ENCODE measurements at places on chromosomes 3 and 15. TPM values are rescaled to one million over a fixed set of nuclear protein-coding genes. Genes with fewer than 3 reads are reported as not detected.

Gene SLCO2A1
- 40.3 TPM for total RNA-seq

DNA sequence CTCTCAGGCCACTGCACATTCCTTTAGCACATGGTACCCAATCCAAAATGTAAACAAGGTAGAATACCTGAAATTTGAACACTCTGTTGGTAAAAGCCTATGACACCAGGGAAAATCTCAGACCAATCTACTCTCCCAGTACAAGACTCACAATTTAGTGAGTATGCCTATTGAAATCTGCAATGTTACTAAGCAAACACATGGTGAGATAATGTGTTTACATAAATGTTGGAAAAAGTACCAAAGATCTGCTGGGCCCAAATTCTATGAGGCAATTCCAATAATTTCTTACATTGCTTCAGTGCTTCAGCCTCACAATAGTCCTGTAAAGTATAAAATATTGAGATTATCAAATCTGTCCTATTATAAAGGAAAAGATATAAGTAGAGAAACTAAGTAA lies 536.1 kb downstream of the PYDC2 start:
- H3K4me3 ChIP-seq: no peak overlapping the region
- H3K4me1 ChIP-seq: no peaks in the 10 kb centered on the region
- no peaks in the 10 kb centered on the region for H3K36me3 ChIP-seq
- H3K27me3 ChIP-seq: no peaks in the 10 kb centered on the region
- no peak for DNase-seq

DNA sequence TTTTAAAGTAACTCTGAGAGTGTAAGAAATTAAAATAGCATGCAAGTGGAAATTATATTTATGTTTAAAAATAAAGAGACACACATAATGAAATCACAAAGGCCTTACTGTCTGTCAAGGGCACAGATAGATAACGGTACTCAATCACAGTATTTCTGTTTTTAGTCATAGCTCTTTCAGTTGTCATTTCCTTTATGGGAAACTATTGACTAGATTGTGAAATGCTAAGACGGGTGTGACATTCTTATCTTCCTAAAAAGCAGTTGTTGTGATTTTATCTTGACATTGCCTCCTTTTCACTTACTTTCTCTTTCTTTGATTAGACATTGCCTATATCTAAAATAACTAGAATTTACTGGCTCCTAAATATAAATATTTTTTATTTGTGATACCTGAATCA lies 100.1 kb upstream of the PLSCR5 start:
- H3K36me3 ChIP-seq: no peaks in the 10 kb centered on the region
- no peaks in the 10 kb centered on the region for H3K4me1 ChIP-seq
- H3K4me3 ChIP-seq: no peak overlapping the region
- no peak overlapping the region for H3K27ac ChIP-seq
- H3K27me3 ChIP-seq: no peaks in the 10 kb centered on the region

DNA sequence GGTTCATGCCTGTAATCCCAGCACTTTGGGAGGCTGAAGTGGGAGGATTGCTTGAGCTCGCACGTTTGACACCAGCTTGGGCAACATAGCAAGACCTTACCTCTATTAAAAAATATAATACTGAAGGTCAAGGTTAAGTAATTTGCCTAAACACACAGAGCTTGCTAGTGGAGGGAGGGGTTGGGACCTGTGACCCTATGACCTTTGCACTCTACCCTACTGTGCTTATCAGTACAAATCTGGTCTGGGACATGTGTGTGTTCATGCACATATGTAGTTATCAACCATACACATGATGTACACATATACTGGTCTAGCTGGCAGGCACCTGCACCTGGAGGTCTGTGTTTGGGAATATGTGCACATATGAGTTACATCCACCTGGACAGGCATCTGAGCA lies 117.9 kb upstream of the HACD2 start:
- no peak for DNase-seq
- peaks cover 4% of the 10 kb centered on the region for H3K4me1 ChIP-seq
- no peak overlapping the region for H3K4me3 ChIP-seq
- no peaks in the 10 kb centered on the region for H3K27me3 ChIP-seq
- H3K27ac ChIP-seq: no peak overlapping the region

GRCh38 chr3:13041113-13041776 lies 32.0 kb downstream of the IQSEC1 start:
- no peak overlapping the region for H3K4me3 ChIP-seq
- no peak overlapping the region for H3K27ac ChIP-seq
- no peaks in the 10 kb centered on the region for H3K36me3 ChIP-seq
- H3K4me1 ChIP-seq: no peaks in the 10 kb centered on the region

DNA sequence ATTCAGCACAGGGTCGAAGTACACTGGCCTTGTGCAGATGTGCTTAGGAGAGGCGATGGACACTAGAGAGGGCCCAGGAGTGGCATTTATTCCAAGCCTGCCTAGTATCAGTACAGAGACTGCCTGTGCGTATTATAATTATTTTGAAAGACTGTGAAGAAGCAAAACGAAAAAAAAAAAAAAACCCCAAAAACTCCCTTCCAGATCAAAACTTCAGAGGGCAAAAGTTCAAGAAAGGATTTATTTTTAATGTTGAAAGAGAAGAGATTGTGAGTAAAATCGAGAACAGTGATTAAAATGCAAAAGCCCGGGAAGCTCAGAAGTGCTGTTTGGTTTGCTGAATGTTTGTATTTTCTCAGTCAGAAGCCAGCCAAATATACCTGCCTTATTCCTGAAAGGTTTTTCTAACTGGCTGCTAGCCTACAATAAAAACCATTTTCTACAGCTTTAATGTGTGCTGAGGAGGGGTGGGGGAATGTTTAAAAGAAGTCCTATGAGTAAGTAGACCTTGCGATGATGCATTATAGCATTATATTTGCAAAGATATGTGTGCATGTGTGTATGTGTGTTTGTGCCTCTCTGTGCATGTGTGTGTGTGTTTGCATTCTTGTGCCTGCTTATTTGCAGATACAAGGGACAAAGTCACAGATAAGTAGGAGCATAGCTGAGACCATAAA lies 19.3 kb upstream of the LZTFL1 start:
- no peaks in the 10 kb centered on the region for H3K4me1 ChIP-seq
- H3K27me3 ChIP-seq: no peaks in the 10 kb centered on the region
- no peak overlapping the region for H3K4me3 ChIP-seq
- no peaks in the 10 kb centered on the region for H3K36me3 ChIP-seq
- H3K27ac ChIP-seq: no peak overlapping the region

- peaks cover 12% of the 10 kb centered on the region for H3K4me1 ChIP-seq
- DNase-seq: no peak
- H3K27ac ChIP-seq: no peak overlapping the region
- H3K27me3 ChIP-seq: no peaks in the 10 kb centered on the region
- no peak overlapping the region for H3K4me3 ChIP-seq
Observed at GRCh38 chr15:32687556-32687955, 30.2 kb upstream of the GREM1 start.

Data from vagina (tissue), 2 donors.